ENCODE measurements at places on chromosomes 12 and 14.
A peak's percentile ranks its signal among the peaks of the same experiment; 100 is the strongest.

GRCh38 chr14:50892255-50892654, 20.4 kb downstream of the ABHD12B start:
- peak; percentile 13 for DNase-seq

DNA sequence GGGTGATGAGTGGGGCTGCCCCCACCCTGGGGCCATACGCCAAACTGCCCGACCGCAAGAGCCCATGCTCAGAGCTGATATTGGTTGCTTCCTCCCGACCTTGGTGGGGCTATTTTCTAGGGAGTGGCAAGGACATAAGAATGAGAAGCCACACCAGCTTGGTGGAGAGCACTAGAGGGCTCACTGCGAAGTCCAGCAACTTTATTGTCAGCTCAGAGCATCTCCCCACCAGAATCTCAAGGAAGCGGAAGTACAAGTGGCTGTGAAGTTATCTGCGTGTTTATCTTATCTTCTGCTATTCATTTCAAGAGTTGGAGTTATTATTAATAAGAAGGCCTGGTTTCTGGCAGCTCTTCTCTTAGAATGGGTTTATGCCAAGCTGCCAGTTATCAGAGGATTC, 4.9 kb upstream of the PLXNC1 start:
- DNase-seq: no peak

DNA sequence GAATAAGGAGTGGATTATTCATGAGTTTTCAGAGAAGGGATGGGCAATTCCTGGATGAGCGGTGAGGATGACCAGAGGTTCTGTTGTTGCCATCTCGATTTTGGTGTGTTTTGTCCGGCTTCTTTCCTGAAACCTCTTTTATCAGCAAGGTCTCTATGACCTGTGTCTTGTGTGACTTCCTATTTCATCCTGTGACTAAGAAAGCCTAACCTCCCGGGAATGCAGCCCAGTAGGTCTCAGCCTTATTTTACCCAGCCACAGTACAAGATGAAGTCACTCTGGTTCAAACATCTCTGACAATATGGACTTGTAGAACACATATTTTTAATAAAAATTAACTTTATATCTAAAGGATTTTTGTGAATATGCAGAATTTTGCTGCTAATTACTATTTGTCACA, 716.4 kb downstream of the FSCB start:
- no peak for DNase-seq

DNA sequence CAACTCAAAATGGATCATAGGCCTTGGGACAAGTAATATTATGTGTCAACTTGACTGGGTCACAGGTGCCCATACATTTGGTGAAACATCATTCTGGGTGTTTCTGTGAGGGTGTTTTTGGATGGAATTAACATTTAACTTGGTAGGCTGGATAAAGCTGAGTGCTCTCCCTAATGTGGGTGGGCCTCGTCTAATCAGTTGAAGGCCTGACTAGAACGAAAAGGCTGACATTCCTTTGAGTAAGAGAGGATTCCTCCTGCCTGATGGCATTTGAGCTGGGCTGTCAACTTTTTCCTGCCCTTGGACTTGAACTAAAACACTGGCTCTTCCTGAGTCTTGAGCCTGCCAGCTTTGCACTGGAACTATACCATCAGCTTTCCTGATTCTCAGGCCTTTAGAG, 93.4 kb upstream of the ESRRB start:
- no peak for DNase-seq

DNA sequence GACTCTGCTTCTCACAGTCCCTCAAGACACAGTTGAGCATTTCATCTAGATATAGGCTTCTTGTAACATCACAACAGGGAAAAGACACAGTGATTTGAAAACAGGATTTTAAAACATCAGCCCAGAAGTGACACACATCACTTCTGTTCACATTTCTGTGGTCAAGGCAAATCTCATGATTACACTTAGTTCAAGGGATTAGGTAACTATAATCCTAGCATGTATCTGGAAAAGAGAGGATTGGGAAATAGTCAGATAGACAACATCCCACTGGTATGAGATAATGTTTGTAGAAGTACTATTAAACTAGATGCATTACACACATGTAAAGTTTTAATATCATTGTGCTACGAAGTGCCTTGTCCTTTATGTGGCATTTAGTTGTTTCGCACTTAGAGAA, 252.6 kb upstream of the PRKD1 start:
- DNase-seq: no peak

GRCh38 chr12:8780389-8780788, 42.0 kb upstream of the A2ML1 start:
- DNase-seq: peak; percentile 80

- DNase-seq: no peak
Observed at GRCh38 chr12:107369679-107370078, 276.3 kb upstream of the CRY1 start.

DNA sequence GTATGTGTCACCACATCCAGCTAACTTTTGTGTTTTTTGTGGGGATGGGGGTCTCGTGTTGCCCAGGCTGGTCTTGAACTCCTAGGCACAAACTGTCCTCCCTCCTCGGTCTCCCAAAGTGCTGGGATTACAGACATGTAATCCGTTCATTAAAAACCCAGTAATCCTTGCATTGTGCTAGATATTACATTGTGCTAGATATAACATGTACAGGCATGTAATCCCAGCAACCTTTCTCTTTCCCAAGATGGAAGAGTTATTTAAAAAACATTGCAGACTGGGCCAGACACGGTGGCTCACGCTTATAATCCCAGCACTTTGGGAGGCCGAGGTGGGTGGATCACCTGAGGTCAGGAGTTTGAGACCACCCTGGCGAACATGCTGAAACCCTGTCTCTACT, 19.7 kb downstream of the ELK3 start:
- no peak for DNase-seq

GRCh38 chr12:87846045-87846444, 183.2 kb downstream of the C12orf50 start:
- DNase-seq: no peak

DNA sequence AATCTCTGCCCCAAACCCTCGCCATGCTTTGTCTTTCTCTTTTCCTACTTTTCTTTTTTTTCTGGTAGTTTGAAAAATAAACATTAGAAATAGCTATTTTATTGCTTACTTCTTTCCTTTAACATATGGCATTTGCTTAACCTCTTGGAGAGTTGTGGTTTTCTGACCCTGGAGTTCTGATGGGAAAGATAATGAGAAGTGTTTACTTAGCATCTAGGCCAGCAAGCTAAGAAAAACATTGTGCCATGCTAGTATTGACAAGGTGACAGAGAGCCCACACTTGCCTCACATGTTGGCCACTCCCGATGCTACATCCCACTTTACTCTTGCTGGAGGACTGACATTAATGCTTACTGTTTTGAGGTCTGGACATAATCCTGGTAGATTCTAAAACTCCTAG, 886.2 kb downstream of the DIO2 start:
- no peak for DNase-seq

- no peak for DNase-seq
Observed at GRCh38 chr12:3604286-3604685, 113.3 kb downstream of the PRMT8 start.

- DNase-seq: no peak
Observed at GRCh38 chr12:28543021-28543890, 353.0 kb downstream of the CCDC91 start.

DNA sequence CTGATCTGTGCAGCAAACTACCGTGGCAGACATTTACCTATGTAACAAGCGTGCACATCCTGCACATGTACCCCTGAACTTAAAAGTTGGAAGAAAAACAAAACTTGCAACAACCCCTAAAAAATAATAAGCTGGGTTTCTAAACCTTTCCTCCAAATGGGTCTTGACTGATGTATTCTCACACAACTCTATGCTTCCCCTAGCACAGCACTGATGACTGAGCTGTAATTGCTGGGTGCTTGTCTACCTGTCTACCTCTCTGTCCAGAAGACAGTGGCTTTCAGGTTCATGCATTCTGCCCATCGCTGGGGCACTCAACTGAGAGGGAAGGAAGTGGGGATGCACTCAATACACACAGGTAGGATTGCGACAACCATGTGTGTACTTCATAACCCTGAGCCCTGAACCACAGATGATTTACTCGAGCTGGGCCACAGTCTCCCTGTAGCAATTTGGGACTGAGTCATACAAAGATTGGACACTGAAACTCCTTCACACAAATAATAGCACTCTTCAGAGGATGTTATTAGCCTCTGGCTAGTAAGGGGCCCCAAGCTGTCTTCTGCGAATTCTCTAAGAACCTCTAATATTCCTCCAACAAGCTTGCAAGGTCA, 44.8 kb upstream of the TMPO start:
- DNase-seq: no peak

GRCh38 chr12:30828686-30829085, 73.9 kb upstream of the CAPRIN2 start:
- no peak for DNase-seq

DNA sequence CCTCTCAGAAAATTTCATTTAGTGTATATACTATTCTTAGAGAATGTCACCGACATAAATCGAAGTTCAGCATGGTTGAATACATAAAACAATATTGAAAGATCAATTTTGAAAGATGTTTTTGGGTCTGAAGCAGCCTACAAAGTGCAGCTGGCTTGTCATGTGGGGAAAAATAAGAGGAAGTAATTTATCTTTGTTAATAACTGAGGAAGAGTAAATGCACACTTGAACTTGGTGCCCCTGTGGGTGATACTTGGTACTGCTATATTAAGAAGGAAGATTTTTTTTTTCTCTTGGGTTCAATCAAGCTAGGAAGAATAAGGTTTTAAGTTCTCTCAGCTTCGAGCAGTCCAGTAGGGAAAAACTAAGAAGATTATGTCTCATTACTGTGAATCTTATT, 661.3 kb downstream of the RPL10L start:
- DNase-seq: no peak

DNA sequence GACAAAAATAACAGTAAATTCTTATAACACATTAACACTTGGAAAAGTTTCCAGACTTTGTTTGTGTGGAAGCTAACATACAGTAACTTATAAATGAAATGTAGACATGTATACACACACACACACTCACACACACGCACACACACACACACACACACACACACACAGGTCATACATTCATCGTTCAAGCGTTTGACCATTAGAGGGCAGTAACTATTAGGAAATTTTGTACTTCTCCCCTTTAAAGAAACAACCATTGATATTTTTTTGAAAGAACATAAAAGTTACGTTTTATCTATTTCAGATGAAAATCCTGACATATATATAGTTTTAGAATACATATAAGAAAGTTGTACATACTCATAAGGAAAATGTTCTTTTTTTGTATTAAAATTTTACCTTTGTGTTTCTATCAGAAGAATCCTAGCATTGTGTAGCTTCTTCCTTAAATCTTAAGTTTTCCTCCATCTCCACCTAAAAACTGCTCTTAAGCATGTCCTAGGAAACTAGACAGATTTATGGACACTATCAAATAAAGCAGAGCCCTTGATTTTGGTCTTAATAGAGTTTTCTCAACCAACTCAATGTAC, 29.0 kb downstream of the PTPRQ start:
- DNase-seq: peak; percentile 38

DNA sequence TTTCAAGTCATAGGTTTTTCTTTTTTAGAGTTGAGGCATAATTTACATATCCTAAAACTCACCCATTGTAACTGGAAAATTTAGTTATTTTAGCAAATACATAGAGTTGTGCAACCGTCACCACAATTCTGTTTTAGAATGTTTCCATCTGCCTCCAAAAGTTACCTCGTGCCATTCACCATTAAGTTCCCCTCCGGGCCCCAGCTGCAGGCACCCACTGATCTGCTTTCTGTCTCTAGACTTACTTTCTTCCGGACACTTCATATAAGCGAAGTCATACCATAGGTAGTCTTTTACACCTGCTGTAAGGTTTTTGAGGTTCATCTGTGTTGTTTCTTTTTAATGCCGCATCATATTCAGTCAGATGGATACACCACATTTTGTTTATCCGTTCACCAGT, 28.7 kb downstream of the PPP2R5C start:
- DNase-seq: no peak

DNA sequence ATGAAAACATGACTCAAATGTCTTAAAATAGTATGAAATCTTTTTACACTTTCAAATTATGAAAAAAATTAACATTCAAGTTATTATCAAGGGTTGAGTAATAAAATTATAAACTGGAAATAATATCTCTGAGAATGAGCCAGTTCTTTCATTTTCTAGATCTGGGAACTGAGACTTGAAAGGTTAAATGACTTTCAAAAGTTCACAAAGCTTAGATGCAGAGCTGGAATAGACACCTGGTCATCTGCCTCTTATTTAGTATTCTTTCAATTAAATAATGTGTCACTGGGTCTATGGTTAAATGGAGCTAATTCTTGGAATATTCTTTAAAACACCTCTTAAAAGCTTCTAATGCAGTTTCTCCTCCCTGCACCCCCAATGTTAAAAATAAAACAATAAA, 86.6 kb downstream of the CDK17 start:
- no peak for DNase-seq

GRCh38 chr12:51085757-51086156, 2.4 kb upstream of the CSRNP2 start:
- no peak for DNase-seq

DNA sequence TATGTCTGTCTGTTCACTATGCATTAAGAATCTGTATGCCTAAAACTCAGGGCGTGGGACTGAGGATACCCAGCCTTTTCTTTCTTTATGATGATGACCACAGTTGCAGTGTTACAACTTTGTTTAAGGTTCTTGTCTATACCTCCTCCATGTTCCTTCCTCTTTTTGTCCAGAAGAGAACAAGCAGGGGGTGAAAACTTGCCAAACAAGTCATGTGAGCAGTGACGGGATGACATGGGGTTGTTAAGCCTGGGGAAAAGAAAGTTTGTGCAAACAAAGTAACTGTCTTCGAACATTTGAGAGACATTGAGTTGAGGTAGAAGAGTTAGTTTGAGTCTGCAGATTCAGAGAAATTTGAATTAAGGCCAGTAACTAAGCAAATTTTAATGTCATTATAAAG, 505.5 kb downstream of the NPAS3 start:
- DNase-seq: no peak

GRCh38 chr12:64335886-64336466, 54.6 kb downstream of the C12orf56 start:
- no peak for DNase-seq

DNA sequence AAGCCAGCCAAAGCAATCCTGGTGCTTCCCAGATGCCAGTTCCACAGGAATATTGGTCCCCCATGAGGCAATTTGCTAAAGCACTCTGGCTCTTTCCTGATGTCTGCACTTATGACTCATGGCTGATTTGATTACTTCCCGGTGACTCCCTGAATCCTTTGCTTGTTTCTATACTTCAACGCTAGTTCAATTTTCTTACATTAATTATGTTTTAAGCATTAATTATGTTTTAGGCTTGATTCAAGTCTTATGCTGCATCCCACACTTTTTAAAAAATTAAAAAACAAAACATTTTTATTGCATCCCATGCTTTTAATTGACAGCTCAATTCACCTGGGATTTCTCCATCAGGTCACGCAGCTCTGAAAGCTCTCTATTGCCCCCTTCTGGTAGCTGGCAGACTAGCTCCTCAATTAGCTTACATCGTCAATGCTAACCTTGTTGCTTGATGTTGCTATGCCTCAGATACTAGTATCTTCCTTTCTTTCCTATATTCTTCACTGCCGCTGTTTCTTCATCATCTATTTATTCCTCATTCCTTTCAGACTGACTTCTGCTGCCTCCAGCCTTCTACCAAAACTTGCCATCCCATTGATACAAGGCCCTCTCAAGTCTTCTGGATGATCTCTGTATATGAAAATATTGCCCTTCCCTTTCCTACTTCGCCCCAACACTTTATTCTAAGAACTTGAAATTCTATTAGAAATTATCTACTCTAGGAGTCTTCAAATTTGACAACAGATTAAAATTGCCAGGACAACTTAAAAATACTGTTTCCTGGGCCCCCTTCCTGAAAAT, 32.0 kb downstream of the TSHR start:
- peak; percentile 30 for DNase-seq

- no peak for DNase-seq
Observed at GRCh38 chr14:53328841-53329240, 175.7 kb upstream of the DDHD1 start.

- DNase-seq: no peak
Observed at GRCh38 chr14:75201087-75201486, 24.7 kb upstream of the TMED10 start.

Measured in NT2/D1 (cell line).